Activated T-helper 9 cell treated with anti-CD3 and anti-CD28 coated beads, Interleukin-2, amount 50 U/mL, for 16 hours (primary cell): ENCODE measurements at places on chromosomes 1 and 21.

DNA sequence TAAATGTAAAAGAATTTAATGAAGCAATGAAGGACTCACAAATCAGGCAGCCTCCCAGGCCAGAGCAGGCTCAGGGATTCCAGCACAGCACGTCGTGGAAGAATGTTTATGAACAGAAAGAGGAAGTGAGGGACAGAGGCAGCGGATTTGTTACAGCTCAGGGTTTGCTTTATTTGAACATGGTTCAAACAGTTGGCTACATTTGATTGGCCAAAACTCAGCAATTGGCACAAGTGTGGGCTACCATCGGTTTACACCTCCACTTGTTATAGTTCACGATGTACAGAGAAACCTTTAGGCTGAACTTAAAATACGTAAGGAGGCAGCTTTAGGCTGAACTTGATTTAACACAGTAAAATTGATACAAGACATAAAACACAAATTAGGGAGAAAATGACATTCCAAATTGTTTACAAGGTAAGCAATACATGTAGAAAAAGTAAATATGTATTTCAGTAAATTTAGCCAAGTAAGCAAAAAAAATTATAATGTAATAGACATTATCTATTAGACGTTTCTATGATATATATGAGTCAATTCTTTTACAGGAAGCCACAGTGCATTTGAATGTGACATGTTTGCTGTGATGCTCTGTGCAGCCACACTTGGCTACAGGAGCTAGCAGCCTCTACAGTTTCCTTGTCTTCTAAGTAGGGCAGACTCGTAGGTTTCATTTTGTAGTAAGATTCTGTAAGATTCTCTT lies 126.5 kb downstream of the ADSS2 start:
- no peak for DNase-seq

DNA sequence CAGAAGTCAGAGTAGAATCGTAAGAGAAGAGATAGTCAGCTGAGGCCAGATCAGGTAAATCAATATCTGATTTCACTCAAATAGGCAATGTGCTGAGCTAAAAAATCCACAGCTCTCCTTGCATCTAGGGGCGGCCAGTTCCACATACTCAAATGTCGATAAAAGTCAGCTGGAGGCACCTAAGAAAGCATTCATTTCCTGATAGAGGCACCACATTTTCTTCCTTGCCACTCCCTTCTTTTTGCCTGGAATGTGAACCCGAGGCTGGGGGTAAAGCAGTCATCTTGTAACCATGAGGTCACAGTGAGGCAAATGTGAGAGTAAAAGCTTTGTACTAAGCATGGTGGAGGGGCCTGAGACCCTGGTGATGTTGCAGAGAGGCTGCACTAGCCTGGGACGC lies 24.2 kb upstream of the CTPS1 start:
- DNase-seq = no peak

GRCh38 chr1:117089996-117090395 lies 29.9 kb downstream of the TTF2 start:
- DNase-seq = no peak

DNA sequence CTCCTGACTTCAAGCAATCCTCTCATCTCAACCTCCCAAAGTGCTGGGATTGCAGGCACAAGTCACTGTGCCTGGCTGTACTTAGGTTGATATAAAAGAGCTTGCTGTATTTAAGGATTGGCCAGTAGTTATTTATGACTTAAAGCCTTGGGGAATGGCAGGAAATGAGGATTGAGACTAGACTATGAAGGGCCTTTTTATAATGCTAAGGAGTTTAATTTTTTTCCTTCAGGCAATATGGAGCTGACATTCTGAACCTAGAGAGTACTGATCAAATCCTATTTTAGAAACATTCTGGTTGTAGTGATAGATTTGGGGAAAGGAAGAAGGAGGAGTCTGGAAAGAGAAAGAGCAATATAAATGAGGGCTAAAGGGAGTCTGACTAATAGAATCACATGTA lies 44.7 kb downstream of the MSH4 start:
- no peak for DNase-seq

- no peak for DNase-seq
Observed at GRCh38 chr1:153678519-153679336, at the start of gene NPR1. Gene NPR1, plus strand, starts transcription at chr1:153678688. Its CDS starts 421 bp downstream, at chr1:153679109.

DNA sequence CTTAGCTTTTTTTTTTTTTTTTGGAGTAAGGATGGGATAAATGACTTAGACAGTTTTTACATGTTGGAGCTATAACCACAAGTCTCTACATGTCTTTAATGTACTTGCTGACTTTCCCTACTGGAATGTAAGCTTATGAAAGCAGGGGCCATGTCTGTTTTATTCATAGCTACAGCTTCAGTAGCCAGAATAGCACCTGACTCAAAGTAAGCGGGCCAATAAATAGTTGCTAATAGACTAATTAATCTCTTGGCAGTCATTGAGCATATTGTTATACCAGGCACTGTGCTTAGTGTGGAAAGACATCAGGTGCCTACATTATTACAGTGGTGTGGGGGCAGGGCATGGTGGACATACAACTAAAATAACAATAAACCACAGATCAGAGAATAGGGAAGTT lies 84.4 kb upstream of the HOOK1 start:
- no peak for DNase-seq

DNA sequence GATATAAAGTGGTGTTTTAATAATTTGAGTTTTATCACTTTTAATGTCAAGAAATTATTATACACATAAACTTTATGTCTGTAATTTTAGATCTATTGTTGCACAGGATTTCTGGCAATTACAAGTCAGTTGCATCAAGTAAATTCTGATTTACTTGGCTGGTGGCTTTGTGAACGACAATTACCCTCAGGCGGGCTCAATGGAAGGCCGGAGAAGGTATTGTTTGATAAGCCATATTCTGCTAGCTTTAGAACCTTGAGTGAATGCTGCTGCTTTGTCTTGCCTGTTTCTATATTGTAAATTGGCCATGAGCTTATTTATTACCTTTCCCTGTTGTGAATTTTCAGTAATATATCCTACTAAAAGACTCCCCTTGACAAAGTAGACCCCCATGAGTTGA lies 4.6 kb upstream of the MSH4 start:
- no peak for DNase-seq

- DNase-seq = no peak
Observed at GRCh38 chr1:96840396-96840795, 118.8 kb downstream of the PTBP2 start.

DNA sequence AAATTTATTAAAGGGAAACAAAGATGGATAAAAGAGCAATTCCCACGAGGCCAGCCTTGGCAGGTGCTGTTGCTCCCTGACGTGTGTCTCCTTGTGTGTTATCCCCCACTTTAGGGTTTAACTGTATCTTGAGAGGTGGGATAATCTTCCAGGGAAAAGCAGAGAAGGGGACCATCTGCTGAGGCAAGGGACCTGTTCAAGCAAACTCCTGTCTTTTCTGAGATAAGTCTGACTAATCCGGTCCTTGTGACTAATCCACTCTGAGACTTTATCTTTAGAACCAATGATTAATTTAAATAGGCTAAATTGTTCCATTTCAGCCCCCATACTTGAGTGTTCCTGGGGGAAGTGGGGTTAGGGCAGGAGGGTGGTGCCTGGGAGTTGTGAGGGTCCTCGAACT lies 163.6 kb downstream of the CAMTA1 start:
- DNase-seq = no peak

DNA sequence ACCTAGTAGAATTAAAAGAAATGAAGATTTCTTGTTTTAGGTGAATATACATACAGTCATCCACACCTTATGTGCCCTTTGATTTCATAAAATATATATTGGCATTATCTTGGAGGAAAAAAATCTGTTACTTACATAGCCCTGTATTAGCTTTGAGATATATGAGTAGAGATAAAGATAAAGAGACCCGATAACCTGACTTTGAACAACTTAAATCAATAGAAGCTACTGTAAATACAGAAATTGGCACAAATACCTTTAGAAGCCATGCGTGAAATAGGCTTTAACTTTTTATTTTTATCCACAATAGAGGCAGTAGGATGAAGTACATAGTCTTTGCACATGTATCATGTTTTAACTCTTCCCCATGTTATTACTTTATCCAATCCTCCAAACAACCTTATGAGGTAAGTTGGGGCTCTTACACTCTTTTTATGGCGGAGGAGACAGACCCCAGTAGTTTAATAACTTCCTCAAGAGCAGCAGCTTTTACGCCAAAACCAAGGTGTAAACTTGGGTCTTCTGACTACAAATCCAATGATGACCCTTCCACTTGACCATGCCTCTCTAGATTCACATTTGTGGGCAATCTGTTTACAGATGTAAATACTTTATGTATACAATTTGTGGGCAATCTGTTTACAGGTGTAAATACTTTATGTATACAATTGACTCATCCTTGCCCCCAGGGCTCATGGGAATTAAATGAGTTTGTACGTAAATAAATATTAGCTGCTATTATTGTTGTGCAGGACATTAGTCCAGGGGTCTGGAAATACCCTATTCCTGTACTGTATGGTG lies 2.1 kb downstream of the CD55 start:
- DNase-seq = no peak

GRCh38 chr1:31032266-31032665 lies 33.3 kb downstream of the PUM1 start:
- DNase-seq = no peak

DNA sequence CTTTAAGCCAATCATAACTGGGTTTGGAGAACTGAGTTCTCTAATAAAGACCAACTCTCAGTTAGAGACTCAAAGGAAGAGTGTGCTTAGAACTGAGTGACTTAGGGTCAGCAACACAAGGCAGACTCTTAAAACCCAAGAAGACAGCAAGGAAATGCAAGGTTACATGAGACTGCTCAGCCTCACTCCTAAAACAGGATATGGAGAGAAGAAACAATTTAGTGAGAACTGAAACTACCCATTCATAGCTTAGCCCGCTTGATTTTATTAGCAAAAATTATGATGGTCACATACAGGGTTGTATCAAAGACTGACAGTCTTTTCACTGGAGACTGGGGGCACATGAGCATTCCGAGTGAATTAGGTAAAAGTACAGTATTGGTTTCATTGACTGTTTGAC lies 78.9 kb upstream of the DMRTA2 start:
- no peak for DNase-seq

DNA sequence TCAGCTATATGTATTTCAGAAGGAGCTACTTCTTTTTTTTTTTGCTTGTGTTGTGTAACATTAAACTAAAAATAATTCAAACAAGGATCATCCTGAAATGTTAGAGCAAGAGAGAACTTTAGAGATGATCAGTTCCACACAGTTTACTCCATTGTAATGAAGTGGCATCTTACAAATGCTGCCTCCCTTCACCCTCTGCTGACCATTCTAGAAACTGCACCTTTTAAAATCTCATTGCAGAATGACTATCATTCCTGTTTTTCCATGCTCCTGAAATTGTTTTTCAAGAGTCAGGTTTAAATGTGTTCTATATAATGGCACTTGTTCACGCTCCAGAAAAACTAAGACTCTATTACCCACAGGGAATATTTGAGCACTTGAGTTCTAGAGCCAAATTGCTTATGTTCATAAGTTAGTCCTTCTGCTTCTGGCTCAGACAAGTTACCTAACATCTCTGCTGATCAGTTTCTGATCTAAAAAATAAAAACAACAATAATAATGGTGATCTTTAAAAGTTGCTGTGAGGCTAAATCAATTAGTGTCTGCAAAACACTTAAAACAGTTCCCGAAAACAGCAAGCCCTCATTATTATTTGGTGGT lies 21.5 kb upstream of the SLC44A5 start:
- DNase-seq = no peak

- DNase-seq = no peak
Observed at GRCh38 chr21:31612894-31613785, 46.4 kb upstream of the SOD1 start.

- no peak for DNase-seq
Observed at GRCh38 chr1:208615371-208615770, 371.2 kb upstream of the PLXNA2 start.

GRCh38 chr1:76281306-76281705 lies 206.8 kb downstream of the ST6GALNAC3 start:
- DNase-seq = no peak

DNA sequence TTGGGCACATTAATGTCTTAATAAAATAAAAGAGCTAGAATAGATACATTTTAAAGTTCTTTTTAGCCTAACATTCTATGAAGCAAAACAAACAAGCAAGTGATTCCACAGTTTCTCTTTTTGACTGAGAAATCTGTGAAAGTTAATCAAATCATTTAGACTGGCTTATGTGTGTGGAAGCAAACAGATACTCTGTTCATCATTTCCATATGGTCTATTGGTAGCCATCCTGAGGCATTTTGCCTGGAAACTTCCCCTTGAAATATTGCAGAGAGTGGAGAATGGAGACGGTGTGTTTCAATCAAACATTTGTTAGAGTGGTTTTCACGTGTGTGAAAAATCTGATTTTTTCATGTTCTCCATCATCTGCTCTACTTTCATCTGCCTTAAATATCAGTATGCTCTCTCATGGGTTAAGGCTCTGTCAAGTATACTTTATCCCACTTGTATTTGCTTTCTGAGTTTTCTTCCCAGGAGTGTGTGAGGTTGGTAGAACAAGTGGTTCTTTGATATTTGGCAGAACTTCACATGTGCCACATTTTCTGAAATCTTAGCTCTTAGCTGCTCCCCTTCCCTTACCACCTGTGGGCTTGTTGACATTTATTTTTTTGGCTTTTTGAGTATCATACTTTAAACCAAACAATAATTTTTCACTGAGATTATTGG lies 139.1 kb upstream of the PTGFR start:
- DNase-seq = no peak

GRCh38 chr1:24417681-24418080 lies 2.1 kb downstream of the NIPAL3 start:
- no peak for DNase-seq

- no peak for DNase-seq
Observed at GRCh38 chr1:113999799-114000198, 20.5 kb downstream of the OLFML3 start.

DNA sequence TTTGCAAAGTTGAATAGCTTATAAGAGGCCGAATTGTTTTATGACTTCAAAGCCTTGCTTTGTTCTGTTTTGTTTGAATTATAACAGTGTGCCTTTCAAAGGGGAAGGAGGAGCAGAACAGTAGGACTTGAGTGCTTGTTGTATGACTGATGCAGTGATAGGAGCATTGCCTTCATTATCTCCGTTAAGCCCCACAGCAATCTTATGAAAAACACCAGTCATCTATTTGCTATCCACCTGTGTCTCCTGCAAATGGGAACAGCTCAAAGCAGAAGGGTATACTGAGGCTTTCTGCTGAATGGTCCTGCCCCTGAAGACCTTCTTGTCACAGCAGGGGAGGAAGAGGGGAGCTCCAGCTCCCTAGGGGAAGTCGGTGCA lies 127.5 kb downstream of the RNF220 start:
- DNase-seq = no peak

DNA sequence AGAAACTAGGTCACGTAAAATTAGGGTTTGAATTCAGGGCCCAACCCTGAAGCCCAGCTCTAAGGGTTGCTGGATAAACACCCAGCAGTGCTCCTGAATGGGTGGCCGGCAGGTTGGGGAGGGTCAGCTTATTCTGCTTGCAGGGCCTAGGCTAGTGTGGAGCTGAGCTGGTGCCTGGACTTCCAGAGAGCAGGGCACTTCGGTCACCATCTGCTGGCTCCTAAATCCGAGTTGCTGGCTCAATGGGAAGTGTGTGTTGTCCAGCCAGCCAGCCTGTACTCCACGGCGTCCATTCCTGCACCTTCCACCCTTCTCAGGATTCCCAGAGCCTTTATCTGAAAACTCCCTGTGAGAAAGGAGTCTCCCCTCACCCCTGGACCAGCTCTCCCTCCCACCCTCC lies 23.0 kb downstream of the TRIM67 start:
- no peak for DNase-seq
